ENCODE measurements at places on chromosomes 16 and 17.

- H3K27ac ChIP-seq, result no peak overlapping the region
- peaks cover 71% of the 10 kb centered on the region for H3K27me3 ChIP-seq
- H3K36me3 ChIP-seq, result no peaks in the 10 kb centered on the region
- no peaks in the 10 kb centered on the region for H3K4me1 ChIP-seq
- H3K4me3 ChIP-seq, result no peak overlapping the region
- DNase-seq, result no peak
These were observed 30.6 kb downstream of the TNFRSF13B start for GRCh38 chr17:16941072-16942036.

DNA sequence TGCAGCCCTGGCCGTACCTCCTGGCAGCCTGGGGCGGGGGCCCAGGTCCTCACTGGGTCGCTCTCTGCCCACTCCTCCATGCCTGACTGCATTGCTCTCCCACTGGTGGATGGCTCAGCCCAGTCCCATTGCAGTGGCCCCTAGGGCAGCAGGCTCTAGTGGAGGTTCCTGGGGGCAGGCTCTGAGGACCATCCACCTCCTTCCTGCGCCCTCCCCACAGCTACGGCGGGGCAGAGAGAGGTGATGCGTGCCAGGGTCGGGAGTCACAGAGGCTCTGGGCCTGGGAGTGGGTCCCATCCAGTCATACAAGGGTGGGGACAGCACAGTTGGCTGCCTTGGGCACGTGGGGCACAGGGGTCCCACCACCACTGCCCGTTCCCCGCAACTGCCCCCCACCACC is 44.0 kb upstream of the CLEC19A start:
- H3K4me1 ChIP-seq, result peaks cover 9% of the 10 kb centered on the region
- DNase-seq, result no peak
- H3K27ac ChIP-seq, result no peak overlapping the region
- no peaks in the 10 kb centered on the region for H3K36me3 ChIP-seq
- H3K4me3 ChIP-seq, result no peak overlapping the region

DNA sequence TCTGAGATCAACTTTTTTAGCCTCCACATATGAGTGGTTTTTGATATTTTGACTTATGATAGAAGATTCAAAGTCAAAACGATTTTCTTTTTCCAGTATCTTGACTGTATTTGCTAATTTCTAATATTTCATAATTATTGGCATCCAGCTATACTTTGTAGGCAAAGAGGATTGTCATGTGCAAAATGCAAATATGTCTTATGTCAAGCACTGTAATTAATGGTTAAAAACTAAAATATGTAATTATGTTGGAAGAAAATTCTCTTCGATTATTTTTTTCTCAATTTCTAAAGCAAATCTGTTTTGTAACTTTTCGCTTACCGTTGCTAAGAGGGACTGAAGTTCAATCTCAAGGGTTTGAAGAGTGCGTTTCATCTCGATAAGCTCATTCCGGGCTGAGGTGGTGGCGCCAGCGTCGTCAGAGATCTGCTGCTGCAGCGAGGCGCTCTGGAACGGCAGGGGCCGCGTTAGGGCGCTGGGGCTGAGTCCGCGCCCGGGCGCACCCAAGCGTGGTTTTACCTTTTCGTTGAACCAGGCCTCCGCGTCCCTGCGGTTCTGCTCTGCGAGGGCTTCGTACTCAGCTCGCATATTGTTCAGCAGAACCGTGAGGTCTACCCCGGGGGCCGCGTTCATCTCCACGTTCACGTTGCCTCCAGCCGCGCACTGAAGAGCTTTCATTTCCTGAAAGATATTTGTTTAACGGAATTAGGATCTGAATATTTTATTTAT is 3.0 kb downstream of the KRT27 start:
- H3K4me1 ChIP-seq, result no peaks in the 10 kb centered on the region
- no peak overlapping the region for H3K27ac ChIP-seq
- no peaks in the 10 kb centered on the region for H3K36me3 ChIP-seq
- peak; percentile 35 for DNase-seq
- H3K27me3 ChIP-seq, result peaks cover 9% of the 10 kb centered on the region

DNA sequence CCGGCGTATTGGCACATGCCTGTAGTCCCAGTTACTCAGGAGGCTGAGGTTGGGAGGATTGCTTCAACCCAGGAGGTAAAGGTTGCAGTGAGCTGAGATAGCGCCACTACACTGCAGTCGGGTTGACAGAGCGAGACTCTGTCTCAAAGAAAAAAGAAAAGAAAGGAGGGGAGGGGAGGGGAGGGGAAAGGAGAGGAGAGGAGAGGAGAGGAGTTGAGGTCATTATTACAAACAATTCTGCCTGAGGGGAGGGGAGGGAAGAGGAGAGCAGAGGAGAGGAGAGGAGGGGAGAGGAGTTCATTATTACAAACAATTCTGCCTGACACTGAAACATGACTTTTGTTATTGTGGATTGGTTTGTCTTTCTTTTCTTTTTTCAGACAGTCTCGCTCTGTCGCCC is 19.8 kb upstream of the ABCA5 start:
- no peaks in the 10 kb centered on the region for H3K4me1 ChIP-seq
- peaks cover 6% of the 10 kb centered on the region for H3K27me3 ChIP-seq
- no peaks in the 10 kb centered on the region for H3K36me3 ChIP-seq

- H3K4me1 ChIP-seq, result peaks cover 10% of the 10 kb centered on the region
- DNase-seq, result no peak
- no peak overlapping the region for H3K4me3 ChIP-seq
- H3K27ac ChIP-seq, result no peak overlapping the region
- H3K27me3 ChIP-seq, result peaks cover 26% of the 10 kb centered on the region
These were observed 14.2 kb downstream of the CX3CL1 start for GRCh38 chr16:57386381-57386951.

Data from K562 (cell line).